ENCODE measurements at places on chromosomes 11 and 22.

DNA sequence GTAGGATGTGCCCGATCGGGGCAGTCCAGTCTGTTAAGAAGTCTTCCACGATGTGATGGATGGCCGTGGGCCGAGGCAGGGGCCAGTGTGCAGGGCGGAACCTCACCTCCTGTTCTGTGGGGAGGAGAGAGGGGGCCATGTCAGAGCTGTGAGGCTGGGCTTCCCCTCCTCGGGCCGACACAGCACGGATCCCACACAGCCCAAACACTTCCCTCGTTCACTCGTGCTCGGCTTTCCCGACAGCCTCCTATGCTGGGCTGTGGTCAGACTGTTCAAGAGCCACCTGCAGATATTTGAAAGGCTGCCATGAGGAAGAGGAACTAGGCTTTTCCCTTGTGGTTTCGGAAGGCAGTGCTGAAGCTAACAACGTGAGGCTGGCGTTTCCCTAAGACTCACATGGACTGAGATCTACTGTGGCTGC is 12.3 kb upstream of the TXN2 start:
- DNase-seq, result no peak

DNA sequence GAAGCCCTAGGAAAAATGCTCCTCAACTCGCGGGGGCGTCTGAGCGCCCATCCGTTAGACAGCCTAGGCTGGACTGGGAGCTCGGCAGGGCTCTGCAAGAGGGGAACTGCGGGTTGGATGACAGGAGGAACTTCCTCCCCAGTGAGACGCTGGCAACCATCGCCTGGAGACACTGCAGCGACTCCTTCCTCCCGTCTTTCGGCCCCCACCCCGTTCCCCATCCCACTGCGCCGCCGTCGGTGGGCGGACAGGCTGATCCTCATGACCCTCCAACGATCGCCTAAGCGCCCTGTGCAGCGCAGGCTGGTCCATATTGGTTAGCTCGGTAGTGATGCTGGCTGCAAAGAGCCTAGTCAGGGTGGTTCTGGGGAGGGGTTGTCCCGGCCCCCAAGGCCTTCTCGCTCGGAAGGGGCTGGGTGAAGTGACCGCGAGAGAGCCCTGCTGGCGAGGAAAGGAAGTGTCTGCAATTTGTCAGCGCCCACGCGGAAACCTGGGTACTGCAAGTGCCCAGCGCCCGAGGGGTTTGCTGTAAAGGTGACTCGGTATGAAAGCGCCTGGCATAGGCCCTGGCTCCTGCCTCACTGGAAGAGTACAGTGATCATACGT is 638 bp downstream of the NRGN start:
- peak; percentile 29 for DNase-seq

GRCh38 chr11:86551288-86552092 is 120.9 kb downstream of the ME3 start:
- DNase-seq, result no peak

DNA sequence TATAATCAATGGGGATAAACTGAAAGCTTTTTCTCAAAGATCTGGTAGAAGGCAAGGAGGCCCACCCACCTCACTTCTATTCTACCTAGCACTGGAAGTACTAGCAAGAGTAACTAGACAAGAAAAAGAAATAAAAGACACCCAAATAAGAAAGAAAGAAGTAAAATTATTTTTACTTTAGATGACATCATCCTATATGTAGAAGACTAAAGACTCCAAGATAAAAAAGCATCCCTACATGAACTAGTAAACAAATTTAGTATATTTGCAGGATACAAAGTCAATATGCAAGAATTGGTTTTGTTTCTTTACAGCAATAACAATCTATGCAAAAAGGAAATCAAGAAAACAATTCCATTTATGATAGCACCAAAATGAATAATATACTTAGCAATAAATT is 201.5 kb upstream of the KIRREL3 start:
- no peak for DNase-seq

GRCh38 chr22:45703758-45704157 is 32.1 kb downstream of the ATXN10 start:
- DNase-seq, result no peak

DNA sequence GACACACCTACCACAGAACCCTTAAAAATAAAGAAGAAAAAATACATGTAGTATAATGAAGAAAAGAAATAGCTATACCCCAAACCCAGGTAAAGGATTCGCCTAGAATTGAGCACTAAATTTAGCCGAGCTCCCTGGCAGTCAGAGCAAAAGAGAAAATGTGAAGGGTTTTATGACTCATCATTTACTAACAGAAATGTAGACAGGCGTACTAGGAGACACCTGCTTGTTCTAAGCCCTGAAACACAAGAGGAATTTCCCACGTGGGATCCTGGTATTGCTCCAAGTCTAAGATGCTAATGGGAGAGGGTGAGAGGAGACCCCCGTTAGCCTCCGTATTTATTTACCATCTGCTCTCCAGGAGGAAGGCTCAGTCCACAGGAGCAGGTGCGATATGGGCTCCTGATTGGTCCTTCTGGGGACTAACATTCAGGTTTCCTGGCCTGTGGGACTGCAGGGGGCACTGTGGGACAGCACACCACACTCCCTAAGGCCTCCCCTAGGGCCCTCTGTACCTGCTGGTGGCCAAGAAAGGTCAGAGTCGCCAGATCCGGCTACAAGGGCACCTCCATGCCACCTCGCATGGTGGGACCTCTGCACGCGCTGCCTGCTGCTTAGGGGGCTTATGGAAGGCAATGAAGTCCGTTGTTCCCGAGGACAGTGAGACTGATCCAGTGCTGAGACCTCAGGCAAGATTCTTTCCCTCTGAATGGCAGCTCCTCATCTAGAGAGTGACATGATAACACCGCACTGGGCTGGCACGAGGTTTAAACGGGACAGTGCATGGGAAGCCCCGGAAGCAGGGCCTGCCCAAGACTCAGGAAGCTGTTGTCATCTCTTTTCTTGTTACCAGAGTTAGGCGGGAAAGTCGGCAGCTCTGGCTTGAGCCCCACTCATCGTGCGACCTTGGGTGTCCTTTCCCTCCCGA is 25.8 kb downstream of the KCNC1 start:
- no peak for DNase-seq

DNA sequence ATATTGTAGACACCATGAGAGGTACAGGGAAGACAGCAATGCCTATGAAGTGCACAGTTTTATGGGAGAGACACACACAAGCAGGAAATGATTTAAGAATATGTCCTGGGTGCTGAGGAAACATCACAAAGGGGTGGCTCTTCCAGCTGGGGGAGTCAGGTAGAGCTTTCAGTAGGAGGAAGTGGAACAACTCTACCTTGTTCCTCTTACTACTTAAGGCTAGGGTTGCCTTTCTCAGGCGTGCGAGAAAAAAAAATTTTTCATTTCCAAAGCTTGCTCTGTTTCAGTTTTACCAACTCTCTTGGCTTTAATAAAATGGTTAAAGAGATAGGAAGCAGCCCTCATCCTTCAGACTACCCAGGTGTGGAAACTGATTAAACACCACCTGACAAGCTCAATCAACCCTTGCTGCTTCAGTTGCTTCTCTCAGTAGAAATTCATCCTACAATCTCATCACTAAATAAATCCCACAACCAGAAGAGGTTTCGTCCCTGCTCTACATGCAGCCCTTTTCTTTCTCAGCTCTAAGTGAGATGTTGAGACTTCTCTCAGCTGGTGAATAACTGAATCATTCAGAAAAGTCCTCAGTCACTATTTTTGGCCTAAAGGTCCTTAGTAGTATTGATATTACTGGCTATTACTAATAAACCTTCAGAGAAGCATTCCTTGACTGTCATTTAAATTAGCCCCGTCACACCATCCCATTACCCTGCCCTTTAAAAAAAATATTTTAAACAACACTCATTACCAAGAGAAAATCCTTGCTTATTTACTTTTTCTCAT is 5.9 kb downstream of the ABTB2 start:
- no peak for DNase-seq

DNA sequence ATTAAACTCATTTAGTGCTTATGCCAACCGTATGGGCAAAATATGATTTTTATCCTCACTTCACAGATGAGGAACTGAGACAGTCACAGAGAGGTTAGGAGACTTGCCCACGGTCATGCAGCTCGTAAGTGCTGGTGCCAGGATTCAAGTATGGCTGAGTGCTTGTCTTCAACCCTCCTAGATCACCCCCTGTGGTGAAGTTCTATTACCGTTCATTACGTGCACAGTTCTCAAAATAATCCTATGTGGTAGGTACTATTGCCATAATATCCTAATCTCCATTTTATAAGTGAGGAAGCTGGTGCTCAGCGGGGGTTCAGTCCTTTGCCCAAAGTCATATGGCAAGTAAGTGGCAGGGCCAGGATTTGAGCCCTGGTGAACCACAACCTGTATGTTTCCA is 1.5 kb downstream of the MIEF1 start:
- DNase-seq, result no peak

- no peak for DNase-seq
These were observed 134.6 kb upstream of the TRPC6 start for GRCh38 chr11:101718402-101718801.

- no peak for DNase-seq
These were observed 57.2 kb downstream of the WNT11 start for GRCh38 chr11:76148941-76149613.

DNA sequence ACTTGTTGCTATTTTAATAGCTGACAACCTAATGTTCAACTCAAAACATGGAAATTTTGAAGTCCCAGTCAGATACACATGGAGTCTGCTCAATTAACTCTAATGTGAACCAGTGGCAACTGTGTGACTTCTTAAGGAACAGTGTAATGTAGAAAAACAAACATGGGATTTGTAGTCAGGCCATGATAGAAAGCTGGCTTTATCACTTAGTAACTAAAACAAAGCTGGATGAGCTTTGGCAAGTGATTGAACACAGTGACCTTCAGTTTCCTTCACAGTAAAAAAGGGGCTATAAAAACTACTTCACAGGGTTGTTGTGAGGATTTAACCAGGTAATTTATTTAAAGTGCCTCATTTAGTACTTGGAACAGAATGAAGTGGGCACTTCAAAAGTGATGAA is 62.6 kb downstream of the PRCP start:
- no peak for DNase-seq

DNA sequence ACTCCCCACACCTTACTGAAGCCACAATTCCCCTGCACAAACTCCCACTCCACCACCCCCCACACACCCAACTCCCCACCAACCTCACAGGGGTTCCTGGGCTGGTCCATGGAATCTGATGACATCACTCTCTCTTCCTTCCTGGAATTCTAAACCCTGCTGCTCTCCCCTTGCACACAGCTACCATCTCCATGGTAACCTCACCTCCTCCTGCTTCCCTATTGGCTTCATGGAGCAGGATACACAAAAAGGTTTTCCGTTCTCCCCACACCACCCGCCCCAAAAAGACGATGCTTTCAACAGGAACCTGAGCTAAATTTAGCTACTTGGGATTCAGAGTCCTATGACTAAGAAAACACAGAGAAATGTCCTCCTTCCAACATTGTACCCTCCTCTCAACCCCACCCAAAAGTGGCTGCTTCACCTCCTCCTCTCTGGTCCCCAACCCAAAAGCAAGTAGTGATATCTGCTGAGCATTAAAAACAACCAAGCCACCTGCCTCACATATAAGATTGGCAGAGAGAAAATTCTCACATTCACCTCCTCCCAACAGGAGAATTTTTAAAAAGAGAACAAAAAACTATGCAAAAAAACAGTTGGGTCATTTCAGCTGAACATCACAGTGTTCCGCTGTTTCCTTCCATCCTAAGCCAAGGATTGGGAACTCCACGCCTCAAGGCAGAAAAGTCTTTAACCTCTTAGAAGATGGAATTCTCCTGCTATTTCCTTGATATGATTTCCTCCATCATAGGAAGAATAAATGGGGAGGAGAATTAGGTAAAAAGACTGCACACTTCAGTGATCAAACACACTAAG is 66.9 kb downstream of the RBFOX2 start:
- no peak for DNase-seq

GRCh38 chr11:19951558-19952115 is 208.6 kb downstream of the DBX1 start:
- DNase-seq, result no peak

DNA sequence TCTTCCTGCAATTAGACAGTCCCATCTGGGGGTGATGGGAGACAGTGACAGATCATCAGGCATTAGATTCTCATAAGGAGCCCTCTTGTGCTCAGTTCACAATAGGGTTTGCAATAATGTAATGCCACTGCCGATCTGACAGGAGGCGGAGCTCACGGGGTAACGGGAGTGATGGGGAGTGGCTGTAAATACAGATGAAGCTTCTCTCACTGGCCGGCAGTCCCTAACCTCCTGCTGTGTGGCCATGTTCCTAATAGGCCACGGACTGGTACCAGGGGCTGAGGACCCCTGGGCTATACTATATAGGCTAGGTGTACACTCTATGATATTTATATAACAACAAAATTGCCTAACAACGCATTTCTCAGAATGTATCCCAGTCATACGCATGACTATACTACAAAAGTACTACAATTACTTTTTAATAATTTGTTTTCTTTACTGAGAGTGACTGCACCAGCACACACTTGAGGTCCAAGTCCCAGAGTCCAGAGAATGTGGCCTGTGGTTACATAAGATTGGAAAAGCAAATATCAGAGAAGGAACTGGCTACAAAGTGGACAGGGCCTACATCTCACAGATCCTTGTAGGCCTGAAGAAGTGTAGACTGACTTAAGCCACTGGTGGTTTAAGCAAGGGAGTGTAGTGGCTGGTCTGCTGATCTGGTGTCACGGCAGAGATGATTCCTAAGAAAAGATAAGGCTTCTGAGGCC is 200.0 kb downstream of the LARGE1 start:
- DNase-seq, result no peak

- DNase-seq, result no peak
These were observed 84.3 kb downstream of the MSANTD4 start for GRCh38 chr11:105937738-105938137.

DNA sequence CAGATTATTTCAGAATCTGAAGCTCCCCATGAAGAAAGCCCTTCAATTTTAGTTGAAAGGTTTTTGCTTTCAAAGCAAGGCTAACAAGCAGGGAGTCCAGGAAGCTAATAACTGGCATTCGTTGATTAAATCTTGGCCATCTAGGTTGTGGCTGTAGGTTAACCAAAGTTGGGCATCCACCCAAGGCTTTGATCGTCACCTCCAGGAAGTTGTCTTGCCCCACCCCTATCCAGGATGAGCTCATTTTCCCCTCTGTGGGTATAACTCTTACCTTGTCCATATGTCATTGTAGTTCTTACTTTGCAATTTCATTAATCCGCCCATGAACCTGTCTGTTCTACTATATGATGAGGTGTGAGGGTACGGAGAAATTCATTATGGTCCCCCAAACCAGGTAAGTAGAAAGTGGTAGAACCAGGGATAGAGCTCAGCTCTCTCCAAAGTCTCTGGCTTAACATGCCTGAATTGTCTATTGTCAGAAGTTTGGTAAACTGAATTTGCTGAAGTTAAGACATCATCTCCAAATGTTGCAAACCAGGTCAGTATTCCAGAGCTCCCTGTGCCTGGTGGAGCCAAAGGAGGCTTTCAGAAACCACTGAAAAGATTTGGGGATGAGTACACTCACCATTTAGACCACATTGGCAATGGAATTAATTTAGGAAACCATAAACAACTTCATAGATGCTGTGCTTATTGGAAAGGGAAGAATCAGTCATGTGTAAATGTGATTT is 97.1 kb downstream of the CD44 start:
- peak; percentile 65 for DNase-seq

GRCh38 chr11:71114124-71114851 is 138.1 kb downstream of the SHANK2 start:
- DNase-seq, result no peak

- DNase-seq, result no peak
These were observed 4.3 kb downstream of the PRAME start for GRCh38 chr22:22554587-22555284.

- DNase-seq, result no peak
These were observed 910.5 kb upstream of the CHORDC1 start for GRCh38 chr11:91133361-91133760.
